ENCODE measurements at places on chromosomes 12 and 14.

- DNase-seq = no peak
Measured at GRCh38 chr12:113226696-113227568, 5.7 kb downstream of the TPCN1 start.

DNA sequence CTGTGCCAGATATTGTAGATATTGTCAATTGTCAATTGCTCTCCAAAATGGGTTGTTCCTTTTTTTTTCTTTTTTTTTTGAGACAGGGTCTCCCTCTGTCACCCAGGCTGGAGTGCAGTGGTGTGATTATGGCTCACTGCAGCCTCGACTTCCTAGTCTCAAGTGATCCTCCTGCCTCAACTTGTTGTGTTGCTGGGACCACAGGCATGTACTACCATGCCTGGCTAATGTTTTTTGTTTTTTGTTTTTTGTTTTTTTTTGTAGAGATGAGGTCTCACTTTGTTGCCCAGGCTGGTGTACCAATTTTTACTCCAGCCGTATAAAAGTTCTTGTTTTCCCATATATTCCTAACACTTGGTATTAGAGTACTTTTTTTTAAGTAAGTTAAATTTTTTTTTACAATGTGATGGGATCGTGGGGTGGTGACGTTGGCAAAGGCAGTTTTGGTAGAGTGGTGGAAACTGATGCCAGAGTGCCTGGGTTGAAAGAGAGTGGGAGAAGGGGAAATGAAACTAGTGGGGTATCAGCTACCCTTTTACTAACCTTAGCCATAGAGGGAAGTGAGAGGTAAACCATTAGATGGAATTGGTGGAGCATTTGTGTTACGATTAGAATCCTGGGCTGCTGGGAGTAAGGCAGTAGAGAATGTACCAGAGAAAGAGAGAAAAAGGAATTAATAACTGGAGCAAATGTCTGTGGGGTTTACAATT lies 33.0 kb upstream of the CFAP54 start:
- no peak for DNase-seq

DNA sequence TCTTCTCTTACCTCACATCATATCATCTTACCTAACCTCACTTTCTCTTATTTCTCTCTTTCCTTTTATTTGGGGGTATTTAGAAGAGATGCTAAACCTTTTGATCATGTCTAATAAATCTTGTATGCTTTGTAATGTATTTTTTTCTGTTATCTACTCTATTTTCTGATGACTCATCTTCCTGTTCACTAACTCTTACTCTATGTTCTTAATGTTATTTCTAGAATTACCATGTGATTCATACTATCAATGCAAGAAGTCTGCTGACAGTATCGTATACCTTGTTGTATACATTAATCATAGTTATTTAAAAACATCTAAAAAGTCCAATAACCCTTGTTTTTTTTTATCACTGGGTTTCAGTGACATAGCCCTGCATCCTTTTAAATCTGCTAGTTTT lies 62.3 kb downstream of the MGAT4C start:
- no peak for DNase-seq

DNA sequence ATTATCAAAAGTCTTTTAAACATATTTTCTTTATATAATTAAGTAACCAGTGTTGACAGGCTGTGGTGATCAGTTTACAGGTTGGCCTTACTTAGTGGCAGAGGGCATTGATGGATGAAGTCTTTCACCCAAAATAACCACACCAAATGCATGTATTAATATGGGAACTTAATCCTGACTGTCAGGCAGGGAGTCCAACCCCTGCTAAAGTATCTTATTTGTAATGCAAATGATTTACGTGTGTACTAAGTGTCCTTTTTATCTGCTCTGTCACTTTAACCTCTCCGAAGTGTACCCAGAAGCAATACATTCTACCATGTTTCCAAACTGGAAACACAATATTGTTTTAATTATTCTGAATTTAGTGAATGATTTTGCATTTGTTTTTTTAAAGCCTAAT lies 1.4 kb downstream of the MYBPC1 start:
- no peak for DNase-seq

Data from Daoy (cell line).